ENCODE measurements at places on chromosomes 1 and 21.

DNA sequence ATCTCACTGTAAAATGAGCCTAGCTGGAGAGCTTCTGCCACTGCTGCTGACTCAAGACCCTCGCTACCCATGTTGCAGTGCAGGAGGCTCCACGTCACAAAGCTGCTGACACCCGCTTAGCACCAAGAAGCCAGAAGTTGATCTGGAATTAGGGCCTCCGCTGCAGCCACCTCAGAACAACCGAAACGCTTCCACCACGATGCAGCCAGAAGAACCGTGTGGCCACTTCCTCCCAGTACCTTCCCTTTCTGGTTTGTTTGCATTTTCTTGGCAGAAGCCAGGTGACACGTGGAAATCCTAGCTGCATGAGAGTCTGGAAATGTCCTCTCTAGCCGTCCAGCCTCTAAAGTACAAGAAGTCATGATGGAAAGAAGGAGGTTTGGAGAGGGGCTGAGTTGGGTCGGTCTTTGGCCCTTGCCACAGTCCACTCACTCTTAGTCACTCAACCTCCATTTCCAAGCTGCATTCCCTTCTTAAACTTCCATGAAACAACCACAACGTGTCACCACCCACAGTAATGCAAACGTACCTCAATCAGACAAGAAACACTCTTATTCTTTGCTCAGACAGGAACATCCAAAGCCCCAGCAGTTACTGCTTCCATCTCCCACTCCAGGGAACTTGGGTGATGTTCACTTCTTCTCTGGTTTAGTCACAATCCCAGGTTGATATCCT lies 10.0 kb upstream of the CDA start:
- no peak for DNase-seq

- DNase-seq, result no peak
These were observed 32.9 kb downstream of the ADCY10 start for GRCh38 chr1:167881069-167881468.

DNA sequence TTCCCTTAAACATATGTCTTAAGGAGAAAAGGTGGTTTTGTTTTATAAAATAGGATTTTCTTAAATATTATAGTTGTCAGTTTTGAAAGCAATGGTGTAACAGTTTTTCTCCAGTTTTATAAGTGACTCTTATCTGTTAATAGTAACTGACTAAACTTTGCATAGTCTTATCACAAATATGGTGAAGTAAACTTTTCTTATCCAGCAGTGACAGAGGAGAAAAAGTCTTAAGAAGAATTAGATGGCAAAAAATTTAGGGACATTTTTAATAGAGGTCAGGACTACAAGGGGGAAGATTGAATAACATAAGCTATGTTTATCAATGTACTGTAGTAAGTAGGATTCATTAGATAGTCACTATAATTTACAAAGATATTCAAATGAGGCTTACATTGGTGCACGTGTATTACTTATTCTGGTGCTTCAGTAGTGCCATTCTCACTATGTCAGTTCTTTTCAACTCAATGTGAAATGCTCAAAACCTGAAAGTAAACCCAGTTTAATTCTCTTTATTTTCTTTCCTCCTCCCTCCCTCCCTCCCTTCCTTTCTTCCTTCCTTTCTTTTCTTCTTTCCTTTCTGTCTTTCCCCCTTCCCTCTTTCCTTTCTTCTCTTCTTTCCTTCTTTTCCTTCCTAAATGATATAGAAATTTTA lies 26.1 kb downstream of the F3 start:
- DNase-seq, result no peak

- no peak for DNase-seq
These were observed 7.2 kb downstream of the HLCS start for GRCh38 chr21:36959020-36959835.

DNA sequence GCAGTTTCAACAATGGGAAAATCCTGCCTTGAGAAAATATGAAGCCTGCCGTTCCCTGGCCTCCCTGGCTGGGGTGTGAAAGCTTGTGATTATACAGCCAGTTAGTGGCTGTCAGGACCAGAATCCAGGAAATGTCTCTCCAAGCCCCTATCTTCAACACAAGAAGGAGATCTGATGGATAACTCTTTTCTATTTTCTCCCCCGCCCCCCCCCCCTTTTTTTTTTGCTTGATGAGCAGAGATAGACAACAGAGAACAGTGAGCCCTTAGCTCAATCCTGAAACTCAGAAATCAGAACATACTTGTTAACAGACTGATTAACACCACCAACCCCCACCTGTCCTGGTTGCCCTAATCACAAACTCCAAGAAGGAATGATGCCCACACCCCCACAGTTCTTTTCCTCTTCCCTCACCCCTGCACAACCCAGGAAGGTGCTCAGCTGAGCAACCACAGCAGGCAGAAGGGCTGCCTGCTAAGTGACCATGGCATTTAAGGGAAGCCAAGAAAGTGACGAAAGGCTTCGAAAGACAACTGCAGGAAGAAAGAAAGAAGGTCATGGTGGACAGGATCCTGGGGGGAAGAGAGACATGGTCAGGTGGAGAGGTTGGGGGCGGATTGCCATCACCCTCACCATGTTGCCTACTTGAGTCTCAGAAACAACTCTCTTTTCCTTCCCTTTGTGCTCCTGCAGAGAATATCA lies 12.3 kb upstream of the DENND2D start:
- no peak for DNase-seq

- peak; percentile 20 for DNase-seq
These were observed 613 bp downstream of the ZFYVE9 start for GRCh38 chr1:52142220-52143183.

DNA sequence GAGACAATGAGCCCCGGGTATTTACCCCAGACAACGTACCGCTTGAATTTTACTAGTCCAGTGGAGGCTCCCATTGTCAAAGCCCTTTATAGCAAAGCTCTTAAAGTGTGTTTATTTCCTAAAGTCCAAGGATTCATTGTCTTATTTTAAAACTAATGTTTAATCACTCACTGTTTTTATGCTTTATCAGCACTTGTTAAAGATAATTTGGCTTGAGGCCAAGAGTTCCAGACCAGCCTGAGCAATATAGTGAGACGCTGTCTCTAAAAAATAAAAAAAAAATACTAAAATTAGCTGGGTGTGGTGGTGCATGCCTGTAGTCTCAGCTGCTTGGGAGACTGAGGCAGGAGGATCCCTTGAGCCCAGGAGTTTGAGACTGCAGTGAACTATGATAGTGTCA lies 202.8 kb downstream of the RYR2 start:
- no peak for DNase-seq

GRCh38 chr1:42929434-42930177 lies 29.1 kb downstream of the SLC2A1 start:
- no peak for DNase-seq

GRCh38 chr1:180232521-180233043 lies 2.5 kb downstream of the LHX4 start:
- no peak for DNase-seq
